ENCODE measurements at places on chromosomes 3 and 15.

GRCh38 chr3:189516039-189516438 is 115.2 kb upstream of the TP63 start:
- DNase-seq = no peak

- no peak for DNase-seq
Observed at GRCh38 chr15:36778531-36778930, 199.1 kb downstream of the CDIN1 start.

DNA sequence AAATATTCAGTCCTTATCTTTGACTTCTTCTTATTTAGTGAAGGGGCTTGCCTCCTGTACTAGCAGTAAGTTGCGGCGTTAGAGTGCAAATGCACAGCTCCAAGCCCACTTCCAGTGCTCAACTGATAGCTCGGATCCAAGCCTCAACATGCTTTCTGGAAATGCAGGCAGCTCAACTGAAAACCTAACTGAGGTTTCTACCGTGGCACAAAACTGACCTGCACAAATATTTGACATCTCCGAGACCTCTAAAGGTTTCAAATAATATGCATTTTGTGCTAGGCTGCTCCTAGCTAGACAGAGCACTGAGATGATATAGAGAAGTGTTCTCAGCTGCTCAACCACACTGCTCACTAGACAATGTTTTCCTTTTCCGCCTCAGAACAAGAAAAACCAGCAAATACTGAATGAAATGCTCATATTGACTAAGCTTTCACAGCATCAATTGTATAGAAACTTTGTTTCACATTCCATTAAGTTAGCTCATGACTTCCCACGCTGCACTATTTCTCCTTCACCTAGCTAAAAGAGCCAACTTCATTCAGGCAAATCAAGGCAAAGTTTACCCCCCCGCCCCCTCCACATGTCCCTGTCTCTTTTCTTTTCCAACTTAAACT is 822 bp downstream of the ZNF385D start:
- no peak for DNase-seq

GRCh38 chr3:82641701-82642100 is 880.3 kb upstream of the GBE1 start:
- DNase-seq = no peak

GRCh38 chr3:37592328-37592727 is 269.4 kb upstream of the CTDSPL start:
- DNase-seq = no peak

GRCh38 chr3:9448643-9449042 is 51.2 kb downstream of the SETD5 start:
- no peak for DNase-seq

- DNase-seq = no peak
Observed at GRCh38 chr15:80440024-80440423, 35.8 kb downstream of the ARNT2 start.

DNA sequence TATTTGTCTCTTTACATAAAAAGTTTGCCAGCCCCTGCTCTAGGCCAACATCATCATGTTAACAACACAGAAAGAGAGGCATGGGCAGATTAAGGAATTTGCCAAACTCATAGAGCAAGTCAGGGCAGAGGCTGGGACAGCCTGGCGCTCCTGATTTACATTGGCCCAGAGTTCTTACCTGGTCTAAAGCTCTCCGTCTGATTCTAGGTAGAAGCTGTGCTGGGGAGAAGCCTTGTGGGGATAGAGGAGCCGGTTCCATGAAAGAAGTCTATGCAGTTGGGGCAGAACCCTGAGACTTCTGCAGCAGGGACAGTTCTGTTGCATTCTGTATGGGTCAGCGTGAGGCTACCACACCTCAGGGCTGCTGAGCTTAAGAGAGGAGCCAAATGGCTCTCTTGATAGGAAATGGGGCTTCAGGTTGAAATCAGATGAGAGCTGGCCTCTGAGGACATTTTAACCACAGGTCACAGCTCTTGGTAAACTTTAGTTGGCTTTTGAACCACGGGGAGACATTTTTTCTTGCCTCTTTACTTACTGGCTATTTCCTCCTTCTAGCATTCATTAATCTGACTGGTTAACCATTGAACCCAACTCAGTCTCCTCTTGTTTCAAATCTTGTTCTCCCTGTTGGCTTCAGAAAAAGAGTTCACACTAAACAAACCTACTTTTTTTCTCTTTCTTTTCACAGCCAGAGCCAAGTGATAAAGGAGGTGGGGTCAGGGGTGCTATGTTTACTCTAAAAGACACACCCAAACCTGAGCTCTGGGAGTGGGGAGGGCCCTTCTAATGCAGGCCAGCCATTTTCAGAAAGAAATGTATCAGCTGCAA is 250.7 kb downstream of the OPA1 start:
- peak; percentile 33 for DNase-seq

- no peak for DNase-seq
Observed at GRCh38 chr3:34886443-34886842, 752.9 kb upstream of the ARPP21 start.

DNA sequence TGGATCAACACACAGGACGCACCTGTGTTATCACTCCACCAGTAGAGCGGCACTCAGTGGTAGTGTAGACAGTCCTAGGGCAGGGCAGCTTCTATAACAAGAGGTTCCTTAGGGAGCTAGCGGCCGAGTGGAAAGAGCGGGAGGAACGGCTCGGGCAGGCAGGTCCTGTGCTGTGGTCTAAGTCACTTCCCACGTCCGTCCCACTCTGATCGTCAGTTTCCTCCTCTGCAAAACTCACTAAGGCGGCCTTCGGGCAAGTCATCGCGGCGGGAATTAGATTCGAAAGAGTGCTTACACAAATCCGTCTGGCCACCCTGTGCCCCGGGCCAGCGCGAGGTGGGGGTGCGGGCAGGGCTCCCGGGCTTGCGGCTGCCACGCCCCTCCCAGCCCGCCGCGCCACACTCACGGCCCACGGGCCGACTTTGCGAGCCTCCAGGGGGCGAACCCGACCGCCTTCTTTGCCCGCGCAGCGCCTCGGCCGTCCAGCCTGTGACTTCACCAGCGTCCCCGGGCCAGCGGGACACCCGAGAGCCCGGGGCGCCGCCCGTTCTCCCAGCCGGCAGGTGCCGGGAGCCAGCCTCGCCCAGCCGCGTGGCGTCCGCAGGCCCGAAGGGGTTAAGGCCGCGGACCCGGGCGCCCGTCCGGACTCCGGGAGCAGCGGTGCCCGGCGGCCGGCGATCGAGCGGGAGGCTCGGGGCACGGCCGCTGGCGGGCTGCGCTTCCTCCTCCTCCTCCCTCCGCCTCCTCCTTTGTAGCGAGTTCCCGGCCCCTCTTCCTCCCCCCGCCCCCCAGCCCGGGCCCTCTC is 416 bp upstream of the CORO2B start:
- DNase-seq = no peak

DNA sequence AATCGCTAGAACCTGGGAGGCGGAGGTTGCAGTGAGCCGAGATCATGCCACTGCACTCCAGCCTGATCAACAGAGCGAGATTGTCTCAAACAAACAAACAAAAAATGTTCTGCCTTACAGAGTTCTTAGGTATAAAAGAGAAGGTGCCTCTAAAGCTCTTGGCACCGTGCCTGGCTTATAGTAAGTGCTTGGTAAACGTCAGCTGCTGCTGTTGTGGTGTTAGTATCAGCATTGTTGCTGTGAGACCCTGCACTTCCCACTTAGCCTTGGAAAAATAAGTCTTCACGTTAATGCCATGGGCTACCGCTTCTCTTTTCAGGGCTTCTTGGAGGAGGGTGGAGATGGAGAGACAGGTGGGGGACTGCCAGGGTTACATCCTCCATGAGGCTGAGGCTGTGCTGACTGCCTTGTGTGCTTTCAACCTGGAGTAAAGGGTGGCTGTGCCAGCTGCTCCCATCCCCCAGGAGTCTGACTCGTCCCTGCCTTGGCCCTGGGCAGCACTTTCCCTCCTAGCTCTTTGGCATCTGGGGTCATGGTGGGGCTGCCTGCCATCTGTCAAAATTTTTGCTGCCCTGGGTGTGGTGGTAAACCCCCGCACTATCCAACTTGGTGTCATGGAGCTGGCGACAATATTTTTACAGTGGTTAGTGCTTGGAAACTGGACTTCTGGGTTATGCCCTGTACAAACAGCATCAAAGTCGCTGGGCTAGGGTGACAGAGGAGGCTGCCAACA is 17.8 kb downstream of the FLNB start:
- DNase-seq = no peak

GRCh38 chr3:71300951-71301393 is 282.6 kb downstream of the FOXP1 start:
- no peak for DNase-seq

Measured in GM19239 (cell line).